ENCODE measurements at places on chromosomes 1 and 21. TPM values are rescaled to one million over a fixed set of nuclear protein-coding genes. Genes with fewer than 3 reads are reported as not detected.

LEFTY1 gene
- not detected for total RNA-seq

LCE7A gene
- not detected for total RNA-seq

AMY1B gene
- total RNA-seq = not detected

CELA2B gene
- not detected for total RNA-seq

BACE2 gene
- total RNA-seq = 238 TPM

All from mammary microvascular endothelial cell (primary cell).